PC-9 (cell line): ENCODE measurements at places on chromosomes 12 and 14.

DNA sequence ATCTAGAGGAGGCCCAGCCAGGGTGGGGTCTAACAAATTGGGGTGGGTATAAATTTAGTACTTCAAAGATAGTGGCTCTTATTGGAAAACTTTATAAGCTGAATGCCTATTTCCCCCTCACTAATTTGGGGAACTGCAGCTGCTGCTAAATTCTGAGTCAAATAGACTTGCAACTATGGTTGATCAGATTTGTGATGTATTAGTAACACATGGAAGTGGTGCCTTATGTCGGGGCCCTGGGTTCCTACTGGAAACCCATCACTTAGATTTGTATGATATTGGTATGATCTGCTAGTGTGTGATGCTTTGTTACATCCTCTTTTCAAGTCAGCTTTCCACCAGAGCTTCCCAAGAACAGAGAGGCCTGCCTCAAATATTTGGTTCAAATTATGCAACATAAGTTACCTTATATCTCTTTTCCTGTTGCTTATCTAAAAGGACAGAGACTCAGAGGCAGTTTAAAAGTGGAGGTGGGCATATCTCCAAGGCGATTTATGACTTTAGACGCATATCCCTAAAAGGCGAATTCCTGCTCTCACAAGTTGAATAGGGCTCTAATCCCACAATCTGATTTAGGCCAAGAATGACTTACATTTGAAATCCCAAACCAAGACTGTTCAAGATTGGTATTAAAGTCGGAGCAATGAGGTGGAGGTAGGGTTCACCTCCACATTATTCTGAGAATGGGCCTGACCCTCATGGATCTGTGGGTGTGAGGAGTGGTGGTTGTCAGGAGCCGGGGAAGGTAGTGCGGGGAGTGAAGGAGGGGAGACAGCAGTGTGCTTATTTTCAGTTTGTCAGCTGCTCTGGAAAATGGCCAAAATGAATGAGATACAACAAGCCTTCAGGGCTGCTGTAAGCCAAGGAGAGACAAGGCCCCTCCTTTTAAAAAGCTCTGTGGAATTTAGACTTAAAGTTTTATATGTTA lies 425.8 kb downstream of the RAD51B start:
- no peak for DNase-seq

- DNase-seq: no peak
Observed at GRCh38 chr14:58690801-58691516, 53.2 kb downstream of the DACT1 start.

DNA sequence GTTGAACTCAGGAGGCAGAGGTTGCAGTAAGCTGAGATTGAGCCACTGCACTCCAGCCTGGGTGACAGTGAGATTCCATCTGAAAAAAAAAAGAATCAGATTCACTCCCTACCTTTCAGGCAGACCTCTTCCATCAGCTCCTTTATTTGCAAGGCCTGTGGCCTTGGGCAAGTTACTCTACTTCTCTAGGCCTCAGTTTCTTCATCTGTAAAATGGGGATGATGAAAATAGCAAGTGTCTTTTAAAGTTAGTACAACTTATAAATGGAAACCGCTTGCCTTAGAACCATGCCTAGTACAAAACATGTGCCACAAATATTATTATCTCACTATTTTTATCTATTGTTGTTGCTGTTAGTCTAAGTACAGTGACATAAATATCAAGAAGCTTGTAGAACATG lies 84.3 kb downstream of the STAB2 start:
- DNase-seq: no peak

- DNase-seq: no peak
Observed at GRCh38 chr12:6810758-6811157, 10.9 kb upstream of the GPR162 start.

GRCh38 chr14:83798421-83798820 lies 1731.5 kb upstream of the FLRT2 start:
- no peak for DNase-seq
